ENCODE measurements at places on chromosomes 5 and 9. TPM values are rescaled to one million over a fixed set of nuclear protein-coding genes. Genes with fewer than 3 reads are reported as not detected.

DNA sequence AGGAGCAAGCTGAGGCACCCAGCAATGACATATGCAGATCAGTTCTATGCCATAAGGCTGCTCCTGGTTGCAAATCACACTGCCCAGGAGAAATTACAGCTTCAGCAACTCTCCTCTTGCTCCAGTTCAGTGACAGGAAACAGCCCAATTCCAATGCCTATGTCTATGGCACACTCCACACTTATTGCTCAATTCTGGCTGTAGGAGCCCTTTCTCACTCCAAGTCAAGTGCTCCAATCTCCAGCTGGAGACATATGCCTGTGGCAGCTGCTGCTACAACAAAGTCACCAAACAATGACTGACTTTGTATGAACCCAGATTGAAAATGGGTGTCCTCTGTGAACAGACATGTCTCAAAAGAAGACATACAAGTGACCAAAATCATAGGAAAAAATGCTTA, 31.8 kb upstream of the PLCXD3 start:
- no peak for DNase-seq
- H3K27me3 ChIP-seq = no peaks in the 10 kb centered on the region
- H3K36me3 ChIP-seq = no peaks in the 10 kb centered on the region
- H3K4me1 ChIP-seq = no peaks in the 10 kb centered on the region

- H3K27me3 ChIP-seq = no peaks in the 10 kb centered on the region
- H3K4me3 ChIP-seq = no peak overlapping the region
- no peak overlapping the region for H3K27ac ChIP-seq
- H3K36me3 ChIP-seq = no peaks in the 10 kb centered on the region
- DNase-seq = no peak
These were observed 67.4 kb downstream of the UGCG start for GRCh38 chr9:111963995-111964394.

DNA sequence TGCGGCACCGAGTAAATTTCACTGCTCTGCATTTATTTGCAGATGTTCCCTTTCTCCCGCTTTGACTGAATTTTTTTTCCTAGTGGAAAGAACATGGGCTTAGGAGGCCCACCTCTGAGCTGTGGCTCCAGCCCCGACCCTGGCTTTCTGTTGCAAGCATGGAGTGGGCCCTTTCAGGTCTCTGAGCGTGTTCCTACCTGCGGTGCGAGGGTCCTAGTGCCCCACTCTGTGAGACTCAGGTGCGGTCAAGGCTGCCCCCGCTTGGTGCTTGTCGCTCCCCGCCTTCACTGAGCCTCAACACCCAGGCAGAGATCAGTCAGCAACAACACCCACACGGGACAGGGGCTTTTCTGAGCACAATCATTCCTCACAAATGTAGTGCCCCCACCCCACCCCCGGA, 32.0 kb downstream of the SLC6A3 start:
- DNase-seq = no peak
- no peaks in the 10 kb centered on the region for H3K36me3 ChIP-seq
- no peak overlapping the region for H3K27ac ChIP-seq
- H3K27me3 ChIP-seq = peaks cover 2% of the 10 kb centered on the region

DNA sequence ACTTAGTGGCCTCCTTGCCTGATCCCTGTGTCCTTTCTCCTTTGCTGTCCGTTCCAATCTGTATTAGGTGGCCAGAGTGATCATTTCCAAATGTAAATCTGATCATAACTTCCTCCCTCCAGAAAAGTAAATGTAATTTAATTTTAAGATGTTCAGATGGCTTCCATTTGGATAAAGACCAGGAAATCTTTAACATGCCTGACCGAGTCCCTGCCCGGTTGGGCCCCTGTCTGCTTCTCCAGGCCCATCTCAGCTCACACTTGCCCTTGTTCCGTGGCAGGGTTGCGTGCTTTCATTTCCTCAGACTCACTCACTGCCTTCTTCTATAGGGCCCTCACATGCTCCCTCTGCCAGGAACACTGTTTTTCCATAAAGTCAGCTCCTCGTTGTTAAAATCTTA, 7.6 kb downstream of the MAP3K1 start:
- no peak overlapping the region for H3K27ac ChIP-seq
- no peak for DNase-seq
- no peak overlapping the region for H3K4me3 ChIP-seq
- H3K36me3 ChIP-seq = no peaks in the 10 kb centered on the region
- H3K27me3 ChIP-seq = no peaks in the 10 kb centered on the region
- H3K4me1 ChIP-seq = peaks cover 21% of the 10 kb centered on the region

DNA sequence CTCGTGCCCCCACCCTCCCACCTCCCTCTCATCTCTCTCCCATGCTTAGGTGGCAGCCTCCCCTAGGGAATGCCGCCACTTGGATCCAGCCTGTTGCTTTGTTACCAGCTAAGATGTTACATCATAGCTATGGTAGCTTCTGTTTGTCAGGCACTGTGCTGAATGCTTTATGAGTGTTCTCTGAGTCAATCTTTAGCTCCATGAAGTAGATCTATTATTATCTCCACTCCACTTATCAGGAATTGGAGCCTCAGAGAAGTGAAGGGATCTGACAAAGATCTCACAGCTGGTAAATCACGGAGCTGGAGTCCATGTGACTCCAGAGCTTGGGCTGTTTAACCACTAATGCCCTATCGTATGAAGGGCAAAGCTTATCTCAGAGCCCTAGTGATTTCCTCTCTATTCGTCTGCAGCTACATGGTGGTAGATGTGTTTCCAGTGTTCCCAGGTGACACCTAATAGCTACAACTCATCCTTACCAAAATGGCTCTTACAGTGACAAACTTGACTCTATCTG, 54.1 kb downstream of the GARNL3 start:
- no peaks in the 10 kb centered on the region for H3K36me3 ChIP-seq
- no peak overlapping the region for H3K4me3 ChIP-seq
- no peaks in the 10 kb centered on the region for H3K27me3 ChIP-seq
- no peaks in the 10 kb centered on the region for H3K4me1 ChIP-seq

- DNase-seq = no peak
- H3K4me1 ChIP-seq = no peaks in the 10 kb centered on the region
- no peaks in the 10 kb centered on the region for H3K36me3 ChIP-seq
- no peak overlapping the region for H3K27ac ChIP-seq
These were observed 1082.5 kb upstream of the WWC1 start for GRCh38 chr5:167208911-167209310.

DNA sequence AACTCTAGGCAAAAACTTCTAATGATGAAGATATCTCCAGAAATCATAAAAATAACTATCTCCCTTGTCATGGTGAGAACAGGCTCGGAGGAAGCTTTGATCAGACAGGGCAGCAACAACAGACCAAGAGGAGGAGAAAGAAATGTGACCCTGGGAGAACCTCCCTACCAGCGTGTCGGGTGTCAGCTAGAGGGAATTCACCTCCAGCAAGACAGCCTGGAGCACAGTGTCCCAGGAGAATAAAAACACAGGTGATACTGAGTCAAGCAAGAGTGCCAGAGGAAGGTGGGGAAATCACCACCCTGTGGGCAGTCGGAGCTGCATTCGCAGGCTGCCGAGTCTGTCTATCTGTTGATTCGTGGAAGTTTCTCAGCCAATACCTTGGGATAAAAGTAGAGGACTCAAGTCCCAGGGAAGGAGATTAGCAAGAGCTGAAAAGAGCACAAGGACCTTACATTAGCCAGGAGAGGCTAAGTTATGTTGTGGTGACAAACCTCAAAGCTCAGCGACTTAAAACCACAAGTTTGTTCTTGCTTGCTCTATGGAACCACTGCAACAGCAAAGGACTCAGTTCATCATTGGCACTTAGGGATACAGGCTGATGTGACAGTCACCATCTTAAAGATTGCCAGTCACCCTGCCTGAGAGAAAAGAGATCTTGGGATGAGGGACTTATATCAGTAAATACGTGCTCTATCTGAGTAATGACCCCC, 598.3 kb downstream of the CCDC171 start:
- no peak overlapping the region for H3K4me3 ChIP-seq
- H3K36me3 ChIP-seq = no peaks in the 10 kb centered on the region
- peaks cover 8% of the 10 kb centered on the region for H3K27me3 ChIP-seq
- DNase-seq = no peak
- H3K4me1 ChIP-seq = peaks cover 21% of the 10 kb centered on the region

DNA sequence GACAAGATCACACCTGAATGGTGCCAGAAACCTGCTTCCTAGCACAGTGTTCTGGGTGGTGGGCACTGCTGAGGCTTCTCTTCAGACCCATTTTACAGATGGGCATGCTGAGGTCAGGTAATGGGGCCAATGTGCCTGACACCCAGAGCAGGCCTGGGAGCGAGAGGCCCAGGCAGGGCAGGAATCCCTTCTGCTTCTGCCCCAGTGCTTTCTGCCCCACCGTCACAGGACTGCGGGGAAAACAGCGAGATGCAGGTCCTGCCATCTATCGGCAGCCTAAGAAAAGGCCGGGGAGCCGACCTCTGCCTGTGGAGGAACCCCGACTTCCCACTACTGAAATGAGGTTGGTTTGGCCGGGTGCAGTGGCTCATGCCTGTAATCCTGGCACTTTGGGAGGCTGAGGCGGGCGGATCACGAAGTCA, 22.8 kb upstream of the RNU6ATAC start:
- no peak overlapping the region for H3K4me3 ChIP-seq
- H3K27me3 ChIP-seq = no peaks in the 10 kb centered on the region
- no peaks in the 10 kb centered on the region for H3K36me3 ChIP-seq
- H3K4me1 ChIP-seq = peaks cover 2% of the 10 kb centered on the region
- no peak overlapping the region for H3K27ac ChIP-seq

DNA sequence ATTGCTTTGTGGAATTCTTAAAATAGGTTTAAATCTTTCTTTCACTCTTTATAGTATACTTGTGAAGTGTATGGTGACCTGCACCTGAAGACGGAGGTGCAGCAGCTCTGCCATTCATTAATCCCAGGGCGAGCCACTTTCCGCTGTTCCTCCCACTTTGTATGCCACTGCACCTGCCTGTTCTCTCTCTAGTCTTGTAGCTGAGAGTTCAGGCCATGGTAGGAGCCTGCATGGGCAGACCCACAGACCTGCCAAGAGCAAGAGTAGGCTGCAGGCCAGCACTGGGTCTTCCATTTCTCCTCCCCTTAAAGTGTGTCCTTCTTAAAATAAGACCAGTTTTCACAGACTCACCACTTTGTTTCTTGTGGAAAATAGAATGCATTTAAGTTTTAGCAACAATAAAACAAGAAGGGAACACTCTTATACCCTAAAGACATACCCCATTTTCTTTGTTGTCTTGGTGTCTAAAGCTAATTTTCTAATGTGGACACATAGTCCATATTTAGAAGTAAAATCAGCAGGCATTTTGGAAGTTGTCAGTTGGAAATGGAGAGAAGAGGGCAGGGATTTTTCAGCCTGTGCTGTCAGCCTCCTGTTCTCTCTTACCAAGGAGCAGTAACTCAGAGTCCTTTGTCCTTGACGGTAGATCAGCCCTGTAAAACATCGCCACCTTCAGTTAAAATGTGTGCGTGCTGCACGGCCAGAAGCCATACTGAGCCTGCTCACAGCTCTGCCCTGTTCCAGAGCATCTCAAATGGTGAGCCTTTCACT, 103.2 kb downstream of the SNCAIP start:
- DNase-seq = peak; percentile 52
- H3K27me3 ChIP-seq = no peaks in the 10 kb centered on the region

DNA sequence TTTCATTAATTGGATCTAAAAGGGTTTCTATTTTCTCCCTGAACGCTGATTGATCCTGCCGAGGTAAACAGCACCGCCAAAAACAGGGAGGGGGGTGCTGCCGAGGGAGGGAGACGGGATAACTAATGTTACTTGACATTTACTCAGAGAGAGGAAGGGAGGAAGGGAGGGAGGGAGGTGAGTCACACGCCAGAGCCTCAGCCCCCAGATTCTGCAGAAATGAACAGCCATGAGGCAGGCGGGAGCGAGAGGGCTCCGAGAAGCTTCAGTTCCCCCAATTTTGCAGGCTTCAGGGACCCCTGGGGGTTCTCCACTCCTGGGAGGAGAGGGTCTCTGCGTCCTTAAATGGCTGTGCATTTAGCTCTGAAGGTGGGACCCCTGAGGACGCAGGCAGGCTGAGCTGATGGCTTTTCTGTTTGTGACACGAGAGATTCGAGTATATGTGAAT, 59.1 kb upstream of the IER5L start:
- no peaks in the 10 kb centered on the region for H3K27me3 ChIP-seq
- H3K4me3 ChIP-seq = peak overlapping the region; percentile 2
- no peaks in the 10 kb centered on the region for H3K36me3 ChIP-seq
- H3K4me1 ChIP-seq = peaks cover 33% of the 10 kb centered on the region

Gene TLN1
- 74.5 TPM for polyA plus RNA-seq

GRCh38 chr5:73112359-73112758, 8.0 kb upstream of the TMEM171 start:
- no peak overlapping the region for H3K4me3 ChIP-seq
- H3K27ac ChIP-seq = no peak overlapping the region
- no peaks in the 10 kb centered on the region for H3K27me3 ChIP-seq
- no peak for DNase-seq
- H3K4me1 ChIP-seq = no peaks in the 10 kb centered on the region

DNA sequence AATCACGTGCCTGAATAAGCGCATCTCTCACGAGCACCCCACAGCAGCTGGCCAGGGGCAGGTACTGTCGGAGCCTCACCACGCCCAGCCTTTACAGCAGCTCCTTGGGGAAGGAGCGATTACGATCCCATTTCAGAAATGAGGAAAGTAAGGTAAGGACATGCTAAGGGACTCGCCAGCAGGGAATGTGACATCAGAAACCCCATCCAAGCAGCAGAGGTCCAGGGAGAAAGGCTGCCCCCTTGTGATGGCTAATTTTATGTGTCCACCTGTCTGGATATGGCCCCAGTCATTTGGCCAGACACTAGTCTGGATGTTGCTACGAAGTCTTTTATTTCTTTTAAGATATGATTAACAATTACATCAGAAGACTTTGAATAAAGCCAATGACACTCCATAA, 77.3 kb downstream of the UBE2QL1 start:
- H3K27ac ChIP-seq = no peak overlapping the region
- H3K36me3 ChIP-seq = no peaks in the 10 kb centered on the region
- no peaks in the 10 kb centered on the region for H3K27me3 ChIP-seq

Gene P4HA2
- polyA plus RNA-seq = 13.2 TPM

GRCh38 chr5:103224118-103224893, 34.3 kb upstream of the MACIR start:
- no peak overlapping the region for H3K4me3 ChIP-seq
- DNase-seq = peak; percentile 40
- H3K27me3 ChIP-seq = no peaks in the 10 kb centered on the region
- H3K36me3 ChIP-seq = no peaks in the 10 kb centered on the region

Gene NUTM2F
- 0.05 TPM for polyA plus RNA-seq

GRCh38 chr5:68994645-68995044, 99.2 kb upstream of the SLC30A5 start:
- H3K36me3 ChIP-seq = no peaks in the 10 kb centered on the region
- no peak for DNase-seq
- H3K27me3 ChIP-seq = no peaks in the 10 kb centered on the region
- H3K4me1 ChIP-seq = no peaks in the 10 kb centered on the region

GRCh38 chr9:83267741-83268140, 204.8 kb upstream of the RASEF start:
- DNase-seq = no peak
- no peaks in the 10 kb centered on the region for H3K36me3 ChIP-seq
- H3K27me3 ChIP-seq = no peaks in the 10 kb centered on the region

DNA sequence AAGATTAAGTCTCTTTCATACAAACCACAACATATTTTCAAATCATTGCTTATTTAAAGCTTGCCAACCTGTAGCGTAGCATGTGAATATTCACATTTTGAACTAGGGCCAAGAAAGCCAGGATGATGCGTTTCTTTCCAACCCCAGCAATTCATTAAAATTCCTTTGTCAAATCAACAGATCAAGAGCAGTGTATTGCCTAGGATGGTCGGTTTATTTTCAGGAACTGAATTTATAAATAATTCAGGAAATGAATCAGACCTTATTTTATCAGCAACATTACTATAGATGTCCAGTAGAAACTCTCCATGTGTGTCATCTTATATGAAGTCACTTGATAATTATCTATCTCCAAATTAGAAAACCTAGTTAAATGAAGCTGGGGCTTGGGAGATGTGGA, 13.2 kb upstream of the AUH start:
- H3K36me3 ChIP-seq = no peaks in the 10 kb centered on the region
- H3K4me3 ChIP-seq = no peak overlapping the region
- no peaks in the 10 kb centered on the region for H3K27me3 ChIP-seq
- no peak overlapping the region for H3K27ac ChIP-seq
- DNase-seq = no peak
